Naive thymus-derived CD4-positive, alpha-beta T cell (primary cell): ENCODE measurements at places on chromosomes 11 and 22. TPM values are rescaled to one million over a fixed set of nuclear protein-coding genes. Genes with fewer than 3 reads are reported as not detected.

The FAM181B gene
- total RNA-seq = 0.16 TPM

The KCNK4 gene
- total RNA-seq = not detected

The GNG3 gene
- total RNA-seq = not detected

The TTC28 gene
- total RNA-seq = 4.2 TPM

The ZP1 gene
- total RNA-seq = not detected

The FOLR3 gene
- total RNA-seq = 3.4 TPM

GRCh38 chr22:40044870-40045834 is 50.4 kb downstream of the FAM83F start:
- peak; percentile 76 for DNase-seq

DNA sequence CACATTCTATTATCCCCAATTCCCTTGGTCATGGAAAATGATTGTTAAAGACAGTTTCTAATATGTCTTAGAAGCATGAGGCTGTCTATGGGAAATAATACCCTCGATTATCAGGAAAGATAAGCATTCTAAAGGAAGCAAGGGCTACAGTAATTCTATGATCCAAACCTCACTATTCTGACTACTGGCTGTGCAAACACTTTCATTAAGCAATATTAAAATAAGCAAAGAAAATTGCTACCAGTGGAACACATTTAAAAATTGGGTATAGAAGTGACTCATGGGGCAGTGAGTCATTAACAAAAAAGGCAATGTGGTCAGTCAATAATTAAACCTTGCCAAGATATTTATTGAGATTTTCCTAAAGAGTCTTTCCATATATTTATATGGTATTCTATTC is 1415.2 kb upstream of the TENM4 start:
- no peak for DNase-seq

- no peak for DNase-seq
Observed at GRCh38 chr11:30914143-30914762, 328.1 kb upstream of the MPPED2 start.

GRCh38 chr11:1953489-1954266 is 6.5 kb downstream of the MRPL23 start:
- DNase-seq = peak; percentile 29

- no peak for DNase-seq
Observed at GRCh38 chr11:64419818-64420485, 61.0 kb downstream of the RPS6KA4 start.

DNA sequence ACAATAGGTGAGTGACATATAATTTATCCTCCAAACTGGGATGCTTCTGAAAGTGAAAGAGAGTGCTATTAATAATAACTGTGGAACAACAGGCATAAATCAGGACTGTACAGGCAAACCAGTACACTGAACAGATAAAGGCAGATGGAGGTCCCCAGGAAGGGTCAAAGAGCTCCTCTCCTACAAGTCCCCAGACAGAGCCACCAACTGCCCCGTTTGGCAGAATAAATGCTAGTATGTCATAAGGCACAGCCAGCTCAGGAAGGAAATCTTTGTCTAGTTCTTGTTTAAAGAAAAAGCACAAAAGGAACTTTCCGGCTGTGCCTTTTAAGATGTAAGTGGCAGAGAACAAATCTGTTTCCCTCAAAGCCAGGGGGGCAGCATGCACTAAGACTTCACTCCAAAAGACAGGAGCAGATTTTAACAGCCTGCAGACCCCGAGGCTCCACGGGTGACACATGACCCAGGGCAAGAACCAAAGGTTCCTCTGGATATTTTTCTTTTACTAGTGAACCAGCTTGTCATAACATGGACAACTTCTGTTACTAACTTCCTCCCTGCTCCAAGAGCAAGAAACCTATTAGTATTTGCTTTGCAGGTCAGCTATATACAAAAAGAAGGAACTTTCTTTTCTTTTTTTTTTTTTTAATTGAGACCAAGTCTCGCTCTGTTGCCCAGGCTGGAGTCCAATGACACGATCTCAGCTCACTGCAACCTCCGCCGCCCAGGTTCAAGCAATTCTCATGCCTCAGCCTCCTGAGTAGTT is 50.2 kb downstream of the MYH9 start:
- peak; percentile 61 for DNase-seq

- DNase-seq = no peak
Observed at GRCh38 chr22:20664594-20664959, 109.3 kb upstream of the SERPIND1 start.

DNA sequence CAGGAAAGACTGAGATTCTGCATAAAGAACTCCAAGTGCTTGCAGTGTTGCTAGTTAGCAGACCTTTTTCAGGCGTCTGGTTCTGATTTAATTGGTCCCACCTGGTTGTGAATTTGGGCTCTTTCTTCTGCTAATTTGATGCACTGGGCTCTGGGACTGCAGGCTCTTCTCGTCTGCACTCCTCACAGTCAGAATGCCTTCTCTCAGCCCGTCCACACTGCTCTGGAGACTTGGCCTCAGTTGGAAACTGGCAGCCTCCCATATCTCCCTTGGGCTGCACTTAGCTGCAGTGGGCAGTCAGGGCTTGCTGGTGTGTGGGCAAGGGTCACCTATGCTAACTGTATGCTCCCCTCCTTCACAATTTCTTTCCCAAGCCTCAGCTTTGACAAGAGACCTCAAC is 1.5 kb downstream of the TRIM6 start:
- no peak for DNase-seq

GRCh38 chr11:79506124-79506523 is 65.3 kb upstream of the TENM4 start:
- DNase-seq = no peak

DNA sequence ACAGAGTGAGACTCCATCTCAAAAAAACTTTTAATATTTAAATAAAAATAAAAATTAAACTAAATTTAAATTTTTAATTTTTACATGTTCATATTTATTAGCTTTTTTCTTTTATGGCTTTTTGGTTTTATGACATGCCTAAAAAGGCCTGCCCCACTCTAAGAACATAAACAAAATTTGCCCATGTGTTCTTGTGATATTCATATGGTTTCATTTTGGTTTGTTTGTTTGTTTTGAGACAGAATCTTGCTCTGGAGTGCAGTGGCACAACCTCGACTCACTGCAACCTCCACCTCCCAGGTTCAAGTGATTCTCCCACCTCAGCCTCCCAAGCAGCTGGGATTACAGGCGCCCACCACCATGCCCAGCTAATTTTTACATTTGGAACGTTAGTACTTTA is 27.7 kb downstream of the SUSD2 start:
- DNase-seq = no peak

- DNase-seq = peak; percentile 78
Observed at GRCh38 chr11:46352063-46352841, 5.0 kb downstream of the DGKZ start.

DNA sequence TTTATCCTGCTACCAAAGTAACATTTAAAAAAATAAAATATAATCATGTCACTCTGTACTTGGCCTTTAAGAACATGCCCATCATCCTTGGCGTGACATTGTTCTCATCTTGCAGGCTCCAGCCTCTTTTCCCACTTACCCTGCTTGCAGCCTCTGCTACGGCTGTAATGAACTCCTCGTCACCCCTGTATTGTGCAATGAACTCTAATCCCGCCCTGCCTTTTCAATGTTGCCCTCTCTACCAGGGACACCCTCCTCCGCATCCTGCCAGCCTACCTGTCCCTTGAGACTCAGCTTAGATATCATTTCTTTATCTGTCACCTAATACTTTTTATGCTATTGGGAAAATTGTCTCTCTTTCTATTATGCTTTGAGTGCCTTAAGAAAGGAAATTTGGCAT is 12.6 kb upstream of the MMP20 start:
- no peak for DNase-seq
